Smooth muscle cell of trachea (primary cell): ENCODE measurements at places on chromosomes 5 and 9. TPM values are rescaled to one million over a fixed set of nuclear protein-coding genes. Genes with fewer than 3 reads are reported as not detected.

The ANXA1 gene
- total RNA-seq, result 691 and 1,333 TPM in 2 replicates

The IL5 gene
- not detected in 2 replicates for total RNA-seq

The TLR4 gene
- total RNA-seq, result 1.9 and 6.0 TPM in 2 replicates

The SPATA31A3 gene
- total RNA-seq, result not detected in 2 replicates

The IFNA2 gene
- not detected in 2 replicates for total RNA-seq

The RBM18 gene
- total RNA-seq, result 8.3 and 8.9 TPM in 2 replicates

The NUTM2F gene
- total RNA-seq, result not detected in 2 replicates

The CTXN3 gene
- not detected in 2 replicates for total RNA-seq

The EDIL3 gene
- 23.9 and 40.4 TPM in 2 replicates for total RNA-seq

The PRDM9 gene
- not detected in 2 replicates for total RNA-seq

The GRXCR2 gene
- total RNA-seq, result not detected in 2 replicates

The FBXO4 gene
- total RNA-seq, result 8.1 and 17.5 TPM in 2 replicates

The CCL19 gene
- not detected in 2 replicates for total RNA-seq

The ACER2 gene
- 1.6 and 3.6 TPM in 2 replicates for total RNA-seq

The CNTFR gene
- 0.44 TPM in 1 of 2 replicates, not detected in the other for total RNA-seq

The SH3GL2 gene
- total RNA-seq, result 0.15 TPM in 1 of 2 replicates, not detected in the other

The SV2C gene
- not detected in 2 replicates for total RNA-seq

The MEGF10 gene
- under 0.01 TPM in 1 of 2 replicates, not detected in the other for total RNA-seq

The RFX3 gene
- total RNA-seq, result 1.8 and 5.1 TPM in 2 replicates

The TMEM38B gene
- 21.2 and 24.3 TPM in 2 replicates for total RNA-seq

The SH2D3C gene
- total RNA-seq, result 0.29 TPM in 1 of 2 replicates, not detected in the other

The TRAF2 gene
- 11.8 and 14.6 TPM in 2 replicates for total RNA-seq

The FXN gene
- 0.99 and 2.5 TPM in 2 replicates for total RNA-seq

The INSL4 gene
- not detected in 2 replicates for total RNA-seq

The OLFM1 gene
- total RNA-seq, result 4.1 and 4.9 TPM in 2 replicates

The THBS4 gene
- total RNA-seq, result 0.87 and 11.9 TPM in 2 replicates

The F12 gene
- total RNA-seq, result 0.17 TPM in 1 of 2 replicates, not detected in the other

The ECM2 gene
- total RNA-seq, result 5.7 and 6.1 TPM in 2 replicates

The SPATA9 gene
- total RNA-seq, result 0.29 and 0.33 TPM in 2 replicates

The MEIKIN gene
- total RNA-seq, result not detected in 2 replicates

The LRRC26 gene
- total RNA-seq, result not detected in 2 replicates

The CCNI2 gene
- not detected in 2 replicates for total RNA-seq

The PRELID1 gene
- 72.8 and 136 TPM in 2 replicates for total RNA-seq

The TICAM2 gene
- 7.6 and 11.8 TPM in 2 replicates for total RNA-seq

The C9orf152 gene
- 0.17 TPM in 1 of 2 replicates, not detected in the other for total RNA-seq

The IL33 gene
- 19.6 and 44.5 TPM in 2 replicates for total RNA-seq

The TNFSF15 gene
- total RNA-seq, result 0.44 and 0.99 TPM in 2 replicates

The GTF3C4 gene
- 14.1 and 14.9 TPM in 2 replicates for total RNA-seq

The TIMD4 gene
- not detected in 2 replicates for total RNA-seq
